ENCODE measurements at places on chromosomes 12 and 14.

DNA sequence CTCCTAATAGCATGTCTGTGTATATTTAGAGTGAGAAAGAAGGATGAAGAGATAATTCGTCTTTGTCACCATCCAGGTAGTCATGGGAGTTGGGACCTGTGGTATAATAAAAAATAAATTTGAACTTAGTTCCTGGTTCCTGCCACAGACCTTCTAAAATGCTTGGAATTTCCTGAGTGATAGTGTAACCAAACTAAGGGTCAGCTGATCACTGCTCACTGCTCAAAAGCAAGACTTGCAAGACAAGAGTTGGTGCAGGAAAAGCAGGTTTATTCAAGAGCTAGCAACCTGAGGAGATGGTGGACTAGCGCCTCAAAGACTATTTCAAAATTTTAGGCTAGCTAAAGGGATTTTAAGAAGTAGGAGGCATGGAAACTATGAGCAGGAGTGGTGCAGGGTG lies 19.1 kb downstream of the ANG start:
- no peak for DNase-seq

DNA sequence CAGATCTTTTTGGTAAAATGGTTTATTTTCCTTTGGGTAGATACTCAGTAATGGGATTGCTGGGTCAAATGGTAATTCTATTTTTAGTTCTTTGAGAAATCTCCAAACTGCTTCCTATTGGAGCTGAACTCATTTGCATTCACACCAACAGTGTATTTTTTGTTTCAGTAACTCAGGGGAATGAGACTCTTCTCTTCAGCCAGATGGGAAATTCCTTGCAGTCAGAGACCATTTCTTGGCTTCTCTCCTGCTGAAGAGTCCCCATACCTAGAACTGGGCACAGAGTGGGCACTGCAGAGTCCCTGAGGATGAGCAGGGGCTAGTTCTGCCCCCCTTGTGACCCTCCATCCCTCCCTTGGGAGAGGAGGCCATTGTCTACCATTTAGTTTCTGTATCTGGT lies 10.8 kb downstream of the SDSL start:
- DNase-seq: no peak

DNA sequence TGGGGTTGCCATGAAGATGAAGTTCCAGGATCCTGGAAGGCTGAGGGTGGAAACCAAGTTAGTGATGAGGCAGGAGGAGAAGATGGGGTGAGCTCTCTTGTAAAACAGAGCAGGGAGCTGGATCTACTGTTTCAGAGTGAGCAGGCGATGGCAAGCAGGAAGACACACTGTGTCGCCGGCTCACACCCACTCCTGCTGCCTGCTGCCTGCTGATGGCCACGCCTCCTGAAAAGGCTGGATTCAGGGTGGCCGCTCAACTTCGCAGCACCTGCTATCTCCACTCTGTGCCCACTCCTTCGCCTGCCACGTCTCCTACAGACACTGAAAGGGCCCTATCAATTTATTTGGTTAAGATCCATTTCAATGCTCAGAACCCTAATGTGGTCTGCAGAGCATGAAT lies 96.1 kb downstream of the RBM19 start:
- DNase-seq: no peak

- no peak for DNase-seq
These were observed 255.9 kb upstream of the ARID2 start for GRCh38 chr12:45473636-45474035.

DNA sequence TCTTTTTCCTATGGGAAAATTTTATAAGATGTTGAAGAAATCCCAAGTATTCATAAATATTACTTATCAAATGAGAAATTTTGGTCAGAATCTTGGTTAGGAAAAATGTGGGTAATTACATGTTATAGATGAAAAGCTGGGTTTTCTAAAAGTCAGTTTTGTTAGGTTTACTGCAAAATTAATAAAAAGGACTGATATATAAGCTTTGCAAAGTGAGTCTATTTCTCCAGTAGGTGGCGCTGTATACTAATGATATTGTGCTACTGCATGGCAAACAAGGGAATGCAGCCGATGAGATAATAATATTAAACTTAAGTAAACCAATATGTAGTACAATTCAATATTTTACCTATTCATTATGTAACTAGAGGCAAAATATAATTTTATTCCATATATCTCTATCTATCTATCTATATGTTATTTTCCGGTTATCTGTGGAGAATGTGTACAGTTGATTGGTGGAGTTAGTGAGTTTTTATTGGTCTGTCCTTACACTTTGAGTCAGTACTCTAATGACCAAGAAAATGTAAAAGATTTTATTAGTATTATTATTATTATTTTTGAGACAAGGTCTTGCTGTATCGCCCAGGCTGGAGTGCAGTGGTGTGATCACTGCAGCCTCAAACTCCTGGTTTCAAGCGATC lies 32.9 kb downstream of the MIPOL1 start:
- DNase-seq: no peak

DNA sequence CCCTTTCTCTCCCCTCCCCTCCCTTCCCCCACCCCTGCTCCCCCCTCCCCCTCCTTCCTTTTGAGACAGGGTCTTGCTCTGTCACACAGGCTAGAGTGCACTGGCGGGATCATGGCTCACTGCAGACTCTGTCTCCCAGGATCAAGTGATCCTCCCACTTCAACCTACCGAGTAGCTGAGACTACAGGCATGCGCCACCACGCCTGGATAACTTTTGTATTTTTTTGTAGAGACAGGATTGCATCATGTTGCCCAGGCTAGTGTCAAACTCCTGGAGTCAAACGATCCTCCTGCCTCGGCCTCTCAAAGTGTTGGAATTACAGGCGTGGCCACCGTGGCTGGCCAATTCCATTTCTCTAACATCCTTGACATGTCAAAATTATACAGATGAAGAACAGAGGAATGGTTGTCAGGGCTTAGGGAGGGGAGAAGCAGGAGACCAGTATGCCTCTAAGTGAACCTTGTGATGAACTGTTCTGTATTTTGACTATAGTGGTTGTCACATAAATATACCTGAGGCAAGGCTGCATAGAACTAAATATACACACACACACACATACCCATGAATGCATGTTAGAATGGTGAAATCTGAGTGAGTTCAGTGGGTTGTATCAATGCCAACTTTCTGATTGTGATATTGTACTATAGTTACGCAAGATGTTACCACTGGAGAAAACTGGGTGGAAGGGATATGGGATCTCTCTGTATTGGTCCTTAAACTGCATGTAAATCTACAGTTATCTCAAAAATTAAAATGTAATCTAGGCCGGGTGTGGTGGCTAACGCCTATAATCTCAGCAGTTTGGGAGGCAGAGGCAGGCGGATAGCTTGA lies 3.6 kb upstream of the CFAP73 start:
- no peak for DNase-seq

DNA sequence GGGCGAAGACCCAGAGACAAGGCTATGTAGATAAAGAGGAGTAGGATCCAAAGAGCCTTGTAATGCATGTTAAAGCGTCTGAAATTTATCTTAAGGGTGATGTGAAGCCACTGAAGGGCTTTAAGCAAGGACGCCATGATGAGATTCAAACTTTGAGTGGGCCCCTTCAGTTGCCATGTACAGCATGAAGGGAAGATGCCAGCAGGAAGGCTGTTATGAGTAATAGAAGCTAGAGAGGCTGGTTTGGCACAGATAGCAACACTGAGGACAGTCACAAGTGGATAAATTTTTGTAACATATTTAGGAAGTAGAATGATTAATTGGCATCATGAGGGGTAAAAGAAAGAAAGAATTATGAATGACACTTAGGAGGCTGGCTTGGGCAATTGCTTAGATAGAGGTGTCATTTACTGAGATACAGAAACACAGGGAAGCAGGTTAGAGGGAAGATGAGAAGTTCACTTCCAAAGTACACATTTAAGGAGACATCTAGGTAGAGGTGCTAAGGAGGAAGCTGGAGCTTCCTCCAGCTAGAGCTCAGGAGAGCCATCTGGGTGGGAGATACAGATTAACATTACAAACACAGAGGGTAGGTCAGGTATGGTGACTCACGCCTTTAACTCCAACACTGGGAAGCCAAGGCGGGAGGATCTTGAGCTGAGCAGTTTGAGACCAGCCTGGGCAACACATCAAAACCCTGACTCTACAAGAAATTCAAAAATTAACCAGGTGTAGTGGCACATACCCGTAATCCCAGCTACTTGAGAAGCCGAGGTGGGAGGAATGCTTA lies 13.7 kb downstream of the ATG2B start:
- no peak for DNase-seq

GRCh38 chr14:89171168-89171567 lies 245.9 kb downstream of the FOXN3 start:
- DNase-seq: no peak

DNA sequence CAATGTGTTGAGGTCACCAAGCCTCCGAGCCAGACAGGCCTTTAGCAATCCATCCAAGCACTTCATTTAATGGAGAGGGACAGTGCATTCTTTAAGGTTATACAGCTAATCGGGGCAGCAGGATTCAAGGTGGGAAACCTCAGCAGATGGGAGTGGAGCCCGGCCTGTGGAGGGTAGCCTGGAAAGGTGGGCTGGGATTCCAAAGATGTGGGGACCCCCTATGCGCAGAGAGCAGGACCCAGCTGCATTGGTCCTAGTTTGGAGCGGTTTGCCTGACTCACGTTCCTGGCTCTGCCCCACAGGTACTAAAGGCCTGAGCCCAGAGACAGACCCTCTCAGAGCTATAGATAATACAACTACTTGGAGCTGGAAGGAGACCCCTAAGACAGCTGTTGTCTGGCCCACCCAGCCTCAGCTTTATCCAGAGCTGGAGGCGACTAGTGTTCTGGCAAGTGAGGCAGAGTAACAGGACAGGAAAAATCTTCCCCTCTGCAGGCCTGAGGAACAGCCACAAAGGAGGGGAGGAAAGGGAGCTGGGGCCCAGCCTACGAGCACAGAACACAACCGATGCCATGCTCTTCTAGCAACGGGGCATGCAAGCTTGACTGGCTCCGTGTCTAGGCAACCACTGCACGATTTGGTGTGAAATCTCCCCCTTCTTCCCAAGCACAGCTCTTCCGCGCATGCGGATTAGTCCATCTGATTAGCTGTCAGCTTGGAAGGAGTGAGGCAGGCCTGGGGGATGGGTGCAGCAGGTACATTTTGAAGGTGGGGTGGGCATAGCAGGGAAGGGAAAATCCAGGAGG lies 1.1 kb upstream of the MYH7 start:
- no peak for DNase-seq

GRCh38 chr14:64170181-64170580 lies 124.0 kb downstream of the ESR2 start:
- DNase-seq: no peak

DNA sequence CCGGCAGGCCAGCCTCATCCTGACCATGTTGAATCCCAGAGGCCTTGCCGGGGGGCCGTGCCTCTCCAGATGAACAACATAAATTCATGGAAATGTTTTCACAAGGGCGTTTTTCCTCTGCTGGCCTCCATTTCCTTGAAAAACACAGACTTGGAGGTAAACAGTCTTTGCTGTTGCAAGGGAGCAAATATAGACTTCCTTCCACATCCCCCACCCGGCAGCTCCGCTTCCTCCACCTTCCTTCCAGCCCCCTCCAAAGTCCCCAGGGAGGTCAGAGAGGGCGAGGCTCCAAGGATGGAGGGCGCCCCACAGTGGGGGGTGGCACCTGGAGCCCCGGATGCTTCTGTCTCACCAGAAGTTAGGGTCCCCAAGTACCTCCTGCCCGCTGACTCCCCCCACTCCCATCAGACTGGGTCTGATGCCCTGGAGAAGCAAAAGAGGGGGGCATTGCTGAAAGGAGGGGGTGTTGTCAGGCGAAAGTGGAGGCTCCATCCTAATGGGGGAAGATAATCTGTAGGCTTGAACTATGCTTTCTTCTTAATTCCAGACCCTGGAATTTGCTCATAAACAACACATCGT lies 31.1 kb downstream of the CALM1 start:
- DNase-seq: no peak

- no peak for DNase-seq
These were observed 536.4 kb upstream of the SEL1L start for GRCh38 chr14:82070040-82070439.

GRCh38 chr14:29348504-29348903 lies 579.1 kb downstream of the PRKD1 start:
- no peak for DNase-seq

DNA sequence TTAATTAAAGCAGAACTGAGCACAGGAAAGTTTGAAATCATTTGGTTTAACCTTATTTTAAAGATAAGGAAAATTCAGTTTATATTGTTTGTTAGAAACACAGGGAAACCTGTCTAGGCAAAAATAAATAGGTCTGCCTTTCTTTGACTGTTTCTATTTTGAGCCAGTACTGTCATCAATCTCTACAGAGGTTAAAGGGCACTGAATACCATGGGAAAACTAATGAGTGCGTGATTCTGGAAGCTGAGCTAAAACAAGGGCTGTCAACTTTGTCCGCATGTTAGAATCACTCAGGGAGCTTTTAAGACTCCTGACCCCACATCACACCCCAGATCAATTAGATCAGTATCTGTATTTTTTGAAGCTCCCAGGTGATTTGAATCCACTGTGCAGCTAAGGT lies 38.8 kb downstream of the NOPCHAP1 start:
- no peak for DNase-seq

GRCh38 chr12:124605150-124605882 lies 37.9 kb upstream of the NCOR2 start:
- DNase-seq: no peak

- DNase-seq: no peak
These were observed 220.1 kb upstream of the EEA1 start for GRCh38 chr12:93149229-93149628.

DNA sequence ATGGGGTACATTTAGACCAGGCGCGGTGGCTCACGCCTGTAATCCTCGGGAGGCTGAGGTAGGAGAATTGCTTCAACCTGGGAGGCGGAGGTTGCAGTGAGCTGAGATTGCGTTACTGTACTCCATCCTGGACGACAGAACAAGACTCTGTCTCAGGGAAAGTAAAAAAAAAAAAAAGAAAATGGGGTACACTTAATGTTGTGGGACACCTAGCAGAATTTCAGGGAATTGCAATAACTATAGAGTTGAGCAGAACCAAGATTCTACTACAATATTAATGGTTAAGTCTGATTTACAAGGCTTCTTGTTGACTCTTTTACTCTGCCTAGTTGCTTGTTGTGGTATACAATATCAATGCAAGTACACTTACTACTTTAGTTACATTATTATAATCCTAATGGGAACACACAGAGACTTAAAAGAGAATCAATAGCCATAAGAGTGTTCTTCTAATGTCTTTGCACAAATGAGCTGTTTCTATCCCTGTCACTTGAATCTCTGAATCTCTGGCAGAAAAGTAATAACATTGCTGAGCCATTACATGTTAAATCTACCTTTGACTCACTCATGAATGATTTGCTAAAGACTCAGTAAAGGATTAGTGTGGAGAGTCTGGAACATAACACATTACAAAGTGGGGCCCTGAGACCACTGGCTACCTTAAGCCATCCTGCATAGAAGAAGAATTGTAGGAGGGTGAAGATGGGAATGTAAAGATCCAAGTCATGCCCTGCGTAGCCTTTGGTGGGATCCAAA lies 22.7 kb downstream of the BEST3 start:
- DNase-seq: no peak

DNA sequence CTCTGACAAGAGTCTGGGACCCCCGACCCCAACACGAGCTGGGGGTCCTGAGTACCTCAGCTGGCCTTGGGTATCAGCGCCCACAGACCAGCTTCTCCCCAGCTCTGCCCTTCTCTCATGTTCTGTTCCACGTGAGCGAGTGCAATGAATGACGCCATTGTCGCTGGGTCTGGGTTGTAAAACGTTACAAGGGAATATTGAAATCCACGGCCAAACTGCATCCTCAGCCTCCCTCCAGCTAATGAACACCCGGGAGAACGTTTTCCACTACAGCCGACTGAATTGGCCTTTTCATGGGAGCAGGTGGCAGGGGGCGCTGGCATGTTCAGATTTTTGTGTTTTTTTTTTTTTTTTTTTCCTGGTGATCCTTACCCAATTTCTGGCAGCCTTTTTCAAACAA lies 34.7 kb downstream of the TBX5 start:
- DNase-seq: no peak

Measured in stimulated activated CD8-positive, alpha-beta memory T cell treated with anti-CD3 and anti-CD28 coated beads, Interleukin-15, amount 100 ng/mL, for 24 hours (primary cell).